ENCODE measurements at places on chromosomes 6 and 20. TPM values are rescaled to one million over a fixed set of nuclear protein-coding genes. Genes with fewer than 3 reads are reported as not detected.

HCK gene
- total RNA-seq = 23.4 TPM

CLDN20 gene
- not detected for total RNA-seq

FOXP4 gene
- total RNA-seq = 3.0 TPM

GRCh38 chr6:76703285-76703684, 630.8 kb upstream of the IMPG1 start:
- no peak for DNase-seq

DNA sequence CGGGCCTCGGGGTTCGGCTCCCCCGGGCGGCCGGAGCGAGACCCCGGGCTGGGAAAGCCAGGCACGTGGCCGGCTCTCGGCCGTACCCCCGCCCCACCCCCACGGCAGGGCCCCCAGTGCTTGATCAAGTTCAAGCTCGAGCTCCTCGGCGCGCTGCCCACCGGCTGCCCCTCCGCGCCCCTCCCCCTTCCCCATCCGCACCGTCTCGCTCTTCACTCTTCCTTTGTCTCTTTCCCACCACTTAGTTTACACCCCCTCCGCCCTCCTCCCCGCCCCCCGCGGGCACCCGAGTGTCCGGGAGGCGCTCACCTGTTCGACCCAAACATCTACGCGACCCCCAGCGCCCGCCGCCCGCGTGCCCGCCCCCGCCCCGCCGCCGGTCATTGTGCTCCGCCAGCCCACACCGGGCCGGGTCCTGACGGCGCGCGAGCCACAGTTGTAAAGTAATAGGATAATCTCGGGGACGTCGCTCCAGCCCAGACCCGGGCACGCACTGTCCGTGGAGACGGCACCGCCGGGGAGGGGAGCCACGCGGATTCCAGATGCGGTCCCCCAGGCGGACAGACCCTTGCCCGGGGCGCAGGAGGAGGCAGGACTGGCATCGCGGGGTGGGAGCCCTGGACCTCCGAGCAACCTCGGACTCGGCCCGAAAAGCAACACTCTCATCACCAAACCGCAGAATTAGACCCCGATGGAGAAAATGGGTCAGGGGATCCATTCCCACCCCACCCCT, 100.7 kb downstream of the NOL4L start:
- peak; percentile 23 for DNase-seq

DNA sequence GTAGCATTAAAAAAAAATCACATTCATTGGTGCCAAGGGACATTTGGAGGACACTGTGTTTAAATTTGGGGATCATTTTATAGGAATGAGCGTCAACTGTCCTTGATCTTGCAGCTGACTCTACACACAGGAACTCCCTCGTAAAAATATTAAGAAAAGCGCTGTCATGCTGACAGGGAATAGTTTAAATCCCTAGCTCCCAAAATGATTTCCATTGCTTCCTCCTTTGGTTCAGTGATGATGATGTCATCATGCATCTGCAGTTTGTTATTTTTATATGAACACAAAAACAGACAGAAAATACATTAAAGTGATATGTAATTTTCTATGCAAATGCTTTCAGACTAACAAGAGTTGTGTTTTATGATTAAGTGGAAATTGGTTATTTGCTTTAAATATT, 275.6 kb downstream of the BTBD9 start:
- no peak for DNase-seq

- no peak for DNase-seq
Measured at GRCh38 chr6:57040011-57040410, 6.5 kb upstream of the KIAA1586 start.

DNA sequence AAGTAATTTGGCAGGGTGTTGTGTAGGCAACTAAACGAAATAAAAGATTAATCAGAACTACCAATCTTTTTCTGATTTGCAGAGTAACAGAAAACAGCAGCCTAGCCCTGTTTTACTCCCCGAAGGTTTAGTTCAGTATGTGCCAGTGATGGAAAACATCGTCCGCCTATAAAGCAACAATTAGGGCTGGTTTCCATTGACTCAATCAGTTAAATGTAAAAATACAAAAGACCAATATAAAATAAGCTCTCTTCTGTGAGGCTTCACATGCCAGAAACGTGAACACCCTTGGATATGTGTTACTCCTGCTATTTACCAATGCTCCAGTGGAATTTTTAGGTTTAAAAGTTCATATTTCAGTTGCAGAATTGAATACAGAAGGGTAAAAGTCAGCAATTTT, 210.5 kb upstream of the RSPO3 start:
- DNase-seq = no peak

Data from hematopoietic multipotent progenitor cell (in vitro differentiated cells).